ENCODE measurements at places on chromosomes 2 and 18. TPM values are rescaled to one million over a fixed set of nuclear protein-coding genes. Genes with fewer than 3 reads are reported as not detected.

The UGT1A3 gene
- total RNA-seq = not detected

The GCG gene
- not detected for total RNA-seq

The CELF4 gene
- total RNA-seq = not detected

The ALPI gene
- total RNA-seq = not detected
